ENCODE measurements at places on chromosomes 1 and 21. TPM values are rescaled to one million over a fixed set of nuclear protein-coding genes. Genes with fewer than 3 reads are reported as not detected.

GRCh38 chr1:182060877-182061276, 635 bp downstream of the ZNF648 start:
- no peak for DNase-seq

DNA sequence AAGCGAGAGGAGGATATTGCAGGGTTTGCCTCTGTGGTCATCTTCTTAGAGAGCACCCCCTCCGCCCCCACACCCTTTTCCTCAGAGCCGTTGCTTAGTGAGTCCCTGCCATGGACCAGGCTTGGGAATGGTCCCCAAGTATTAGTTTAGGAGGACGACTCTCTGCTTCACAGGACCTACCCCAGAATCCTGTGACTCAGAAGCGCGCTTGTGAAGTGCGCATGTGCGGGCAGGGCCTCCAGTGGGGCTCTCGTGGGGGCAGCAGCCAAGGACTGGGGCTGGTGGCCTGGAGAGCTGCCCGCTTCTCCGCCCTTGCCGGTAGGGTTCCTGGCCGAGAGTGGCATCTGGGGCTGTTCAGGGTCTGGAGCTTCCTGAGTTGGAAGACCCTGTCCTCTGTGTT, 37.3 kb upstream of the HMGN1 start:
- DNase-seq: no peak

DNA sequence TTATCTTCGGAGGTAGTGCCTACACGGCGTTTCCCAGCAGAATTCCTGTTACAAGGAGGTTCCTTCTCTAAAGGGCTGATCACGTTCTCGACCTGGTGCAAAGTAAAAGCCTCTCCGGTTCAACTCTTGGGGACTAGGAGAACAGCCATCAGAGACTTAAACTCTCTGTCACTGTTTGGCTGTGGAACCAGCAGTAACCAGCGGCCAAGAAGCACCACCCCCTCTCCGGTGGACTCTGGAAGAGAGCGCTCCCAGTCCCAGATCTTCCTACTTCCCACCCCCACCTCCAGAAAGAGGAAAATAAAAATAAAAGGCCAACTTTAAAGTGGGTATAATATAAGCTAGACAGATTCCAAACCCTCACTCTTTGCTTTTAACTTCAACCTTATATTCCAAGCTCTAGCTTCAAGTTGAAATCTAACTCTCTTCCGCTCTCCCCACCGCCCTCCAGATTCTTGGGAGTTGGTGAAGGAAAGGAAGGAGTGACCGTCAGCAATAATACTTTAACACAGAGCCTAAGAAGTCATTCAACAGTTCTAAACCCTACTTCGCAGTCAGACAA, 2.9 kb downstream of the BRINP3 start:
- no peak for DNase-seq

DNA sequence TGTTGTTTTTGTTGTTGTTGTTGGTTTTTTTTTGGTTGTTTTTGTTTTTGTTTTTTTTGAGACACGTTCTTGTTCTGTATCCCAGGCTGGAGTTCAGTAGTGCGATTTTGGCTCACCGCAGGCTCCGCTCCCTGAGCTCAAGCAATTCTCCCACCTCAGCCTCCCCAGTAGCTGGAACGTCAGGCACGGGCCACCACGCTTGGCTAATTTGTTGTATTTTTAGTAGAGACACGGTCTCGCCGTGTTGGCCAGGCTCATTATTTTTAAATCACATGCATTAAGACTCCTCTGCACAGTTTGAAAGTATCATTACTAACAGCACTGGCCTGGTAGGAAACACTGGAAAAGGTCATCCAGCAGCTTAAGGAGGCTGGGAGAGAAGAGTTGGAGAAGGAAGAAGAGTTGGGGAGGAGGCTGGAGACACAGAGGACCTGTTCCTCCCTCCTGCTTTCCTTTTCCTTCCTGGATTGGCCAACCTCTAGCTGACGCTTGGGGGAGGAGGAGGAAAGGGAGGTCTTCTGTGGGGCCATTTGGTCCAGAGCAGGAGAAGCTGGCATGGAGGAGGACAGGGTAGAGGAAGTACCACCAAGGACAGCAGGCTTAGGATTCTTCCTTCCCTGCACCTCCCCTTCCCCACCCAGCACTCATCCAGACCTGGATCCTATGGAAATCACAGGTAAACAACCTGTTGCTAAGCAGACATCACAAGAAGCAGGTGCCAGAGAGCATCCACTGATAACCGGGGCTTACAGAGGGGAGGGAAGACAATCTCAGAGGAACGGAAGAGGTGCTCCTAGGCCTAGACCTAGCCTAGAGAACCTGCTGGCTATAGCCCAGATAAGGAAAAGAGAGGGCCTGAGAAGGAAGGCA, 71.9 kb upstream of the GOLT1A start:
- DNase-seq: no peak

- no peak for DNase-seq
These were observed 449.8 kb downstream of the SIPA1L2 start for GRCh38 chr1:232179896-232180778.

- no peak for DNase-seq
These were observed 143.3 kb downstream of the SIPA1L2 start for GRCh38 chr1:232486454-232487207.

GRCh38 chr21:16792101-16792500, 720.7 kb upstream of the CXADR start:
- DNase-seq: no peak

The PADI3 gene
- total RNA-seq: not detected

DNA sequence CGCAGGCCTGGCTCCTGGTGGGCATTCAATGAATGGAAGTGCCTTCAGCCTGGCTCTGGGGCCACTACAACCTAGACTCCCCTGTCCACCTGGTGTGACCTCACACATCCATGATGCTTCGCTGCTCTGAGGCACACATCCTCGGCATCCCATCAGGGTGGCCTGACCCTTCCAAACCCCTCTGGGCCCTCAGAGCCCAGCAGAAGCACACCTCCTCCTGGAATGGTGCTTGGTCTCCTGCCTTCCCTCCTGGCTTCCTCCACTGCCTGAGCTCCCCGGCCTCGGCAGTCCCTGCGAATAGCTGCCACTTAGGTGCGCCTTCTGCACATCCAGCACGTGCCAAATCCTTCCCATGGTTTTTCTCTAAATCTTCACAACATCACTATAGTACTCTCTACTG, 133.8 kb downstream of the GLIS1 start:
- no peak for DNase-seq

- no peak for DNase-seq
These were observed 196.5 kb downstream of the TPR start for GRCh38 chr1:186178426-186179043.

The AUNIP gene
- not detected for total RNA-seq

DNA sequence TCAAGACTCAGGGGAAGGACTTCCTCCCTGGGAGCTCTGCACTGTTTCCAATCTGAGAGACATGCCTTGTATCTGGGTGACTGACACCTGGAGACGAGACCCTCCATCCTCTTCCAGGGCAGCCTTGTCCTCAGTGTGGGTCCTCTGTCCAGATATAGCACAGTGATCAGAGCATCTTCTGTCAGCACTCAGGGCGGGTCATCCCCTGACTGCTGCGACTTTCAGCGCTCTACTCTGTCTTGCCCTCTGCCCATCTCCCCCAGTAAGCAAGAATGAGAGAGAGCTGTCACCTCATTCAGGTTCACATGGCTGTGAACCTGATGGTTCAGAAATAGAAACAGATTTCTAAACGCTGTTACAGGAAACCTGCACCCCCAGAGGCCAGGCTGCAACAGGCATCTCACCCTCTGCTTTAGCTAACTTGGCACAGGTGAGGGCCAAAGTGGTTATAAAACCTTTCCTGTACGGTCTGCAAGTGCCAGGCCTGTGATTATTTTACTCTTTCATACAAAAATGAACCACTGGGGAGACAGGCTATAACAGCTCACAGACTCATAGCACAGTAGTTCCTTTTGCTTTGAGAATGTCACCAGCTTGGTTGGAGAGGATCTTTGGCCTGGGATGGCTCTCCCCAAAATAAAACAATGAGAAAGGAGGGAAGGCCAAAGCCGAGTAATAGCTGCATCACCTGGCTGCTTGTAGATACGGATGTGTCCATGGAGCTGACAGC, 11.4 kb upstream of the TENT5C start:
- DNase-seq: peak; percentile 67

GRCh38 chr21:41980561-41980960, 26.7 kb upstream of the C2CD2 start:
- DNase-seq: no peak

DNA sequence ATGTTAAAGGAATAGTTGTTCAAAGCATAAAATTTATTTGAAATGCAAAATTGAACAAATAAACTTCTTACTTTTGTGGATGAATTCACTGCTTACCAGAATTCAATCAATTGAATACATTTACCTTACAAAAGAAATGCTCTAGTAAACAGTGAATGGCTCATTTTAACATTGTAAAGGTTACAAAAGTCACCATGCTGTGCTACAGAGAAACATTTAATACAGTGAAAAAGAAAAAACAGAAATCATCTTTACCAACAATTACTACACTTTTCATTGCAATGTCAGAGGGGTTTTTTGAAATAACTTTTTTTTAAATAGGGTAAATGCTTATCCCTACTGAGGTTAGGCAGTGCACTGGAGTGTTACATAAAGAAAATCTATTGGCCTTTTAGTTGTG, 853.0 kb downstream of the NCAM2 start:
- no peak for DNase-seq

DNA sequence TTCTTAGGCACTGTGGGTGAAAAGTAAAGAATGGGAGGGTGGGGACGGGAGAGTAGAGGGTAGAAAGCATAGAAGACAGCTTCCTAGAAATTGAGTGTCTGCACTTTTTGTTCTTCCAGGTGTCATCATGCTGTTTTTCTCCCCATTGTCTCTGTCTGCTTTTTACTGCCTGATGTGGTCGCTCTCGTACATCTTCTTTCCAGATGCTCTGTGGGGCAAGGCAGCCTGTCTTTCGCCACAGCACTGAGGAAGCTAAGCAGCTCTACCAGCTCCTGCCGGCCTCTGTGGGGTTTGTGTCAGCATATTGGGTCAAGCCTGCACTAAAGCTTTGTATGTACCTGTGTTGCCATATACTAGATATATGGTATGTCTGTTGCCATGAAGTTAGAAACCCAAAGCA, 13.2 kb downstream of the TMEM269 start:
- DNase-seq: no peak

The HSD3B2 gene
- not detected for total RNA-seq

- no peak for DNase-seq
These were observed 549.0 kb upstream of the RGS18 start for GRCh38 chr1:191609305-191609704.

The OR2T33 gene
- not detected for total RNA-seq

GRCh38 chr1:87795615-87796337, 467.1 kb downstream of the LMO4 start:
- DNase-seq: peak; percentile 49

The PRR9 gene
- total RNA-seq: not detected

DNA sequence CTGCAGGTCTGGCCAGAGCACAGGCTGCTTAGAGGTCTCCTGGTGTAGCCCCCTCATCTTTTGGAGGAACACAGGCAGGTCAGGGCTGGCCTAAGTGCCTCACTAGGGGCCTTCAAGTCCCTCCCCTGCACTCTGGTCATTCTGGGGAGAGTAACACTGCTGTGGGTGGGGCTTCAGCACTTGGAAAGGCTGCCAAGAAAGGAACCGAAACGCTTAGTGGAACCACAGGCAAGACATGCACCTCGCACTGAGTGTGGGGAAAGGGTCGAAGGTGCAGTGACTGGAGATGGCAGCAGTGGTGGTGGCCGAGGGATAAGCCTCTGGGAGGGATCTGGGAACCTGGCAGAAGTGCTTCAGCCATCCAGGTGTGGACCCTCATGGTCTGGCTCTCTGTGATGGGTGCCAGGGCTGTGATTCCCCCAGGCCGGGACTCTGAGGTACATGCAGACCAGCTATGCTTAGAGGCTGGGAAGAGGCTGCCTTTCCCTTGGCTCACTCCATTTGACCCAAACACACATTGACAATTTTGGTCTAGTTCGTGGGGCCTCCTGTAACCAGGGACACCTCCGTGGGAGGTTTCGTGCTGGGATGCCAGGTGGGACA, 182.9 kb upstream of the CSF3R start:
- DNase-seq: no peak

DNA sequence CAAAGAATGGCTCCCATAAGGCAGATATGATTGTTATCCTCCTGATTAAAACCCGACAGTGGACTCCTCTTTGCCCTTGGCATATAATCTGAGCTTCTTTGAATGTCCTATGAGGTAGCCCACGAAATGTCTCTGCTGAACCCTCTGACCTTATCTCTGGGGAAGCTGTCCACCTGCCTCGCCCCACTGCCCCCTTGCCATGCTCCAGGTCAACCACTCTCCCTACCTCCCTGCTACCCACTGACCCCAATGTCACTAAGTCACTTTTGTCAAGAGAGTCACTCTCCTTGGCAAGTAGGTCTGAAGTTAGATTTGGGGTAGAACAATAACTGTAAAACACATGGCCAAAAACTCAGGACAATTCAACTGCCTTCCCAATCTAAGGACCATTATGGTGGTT, 54.5 kb downstream of the UTP25 start:
- no peak for DNase-seq

DNA sequence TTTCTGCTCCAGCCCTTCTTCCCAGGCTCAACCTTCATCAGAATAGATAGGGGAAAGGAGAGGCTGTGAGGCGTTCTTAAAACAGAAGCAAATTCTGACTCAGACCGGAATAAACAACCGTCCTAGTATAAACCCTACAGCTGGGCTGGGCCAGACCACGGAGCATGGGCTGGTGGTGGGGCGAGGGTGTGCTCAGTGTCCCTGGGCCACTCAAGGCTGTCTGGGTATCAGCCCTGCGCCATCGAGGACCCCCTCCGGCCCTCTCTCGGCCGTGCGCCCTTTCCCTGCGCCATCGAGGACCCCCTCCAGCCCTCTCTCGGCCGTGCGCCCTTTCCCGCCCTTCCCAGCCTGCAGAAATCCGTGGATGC, 36.0 kb downstream of the CAPN2 start:
- peak; percentile 37 for DNase-seq

DNA sequence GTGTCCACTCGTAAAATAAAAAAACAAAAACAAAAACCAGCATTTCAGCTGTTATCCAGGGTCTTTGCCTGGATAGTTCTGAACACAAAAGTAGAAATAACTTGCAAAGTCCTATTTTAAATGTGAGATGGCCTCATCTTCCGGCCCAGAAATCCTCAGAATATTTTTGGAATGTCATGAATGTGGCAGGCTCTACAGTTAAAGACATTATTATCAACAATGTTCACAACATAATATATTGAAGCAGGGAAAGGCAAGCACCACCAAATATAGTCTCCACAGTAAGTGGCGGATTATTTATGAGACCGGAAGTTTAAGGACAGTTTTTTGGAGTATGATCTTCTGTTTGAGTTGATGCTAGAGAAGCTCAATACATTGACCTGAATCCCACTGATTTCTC, 1.2 kb upstream of the C1orf198 start:
- DNase-seq: no peak

The EXTL1 gene
- not detected for total RNA-seq

DNA sequence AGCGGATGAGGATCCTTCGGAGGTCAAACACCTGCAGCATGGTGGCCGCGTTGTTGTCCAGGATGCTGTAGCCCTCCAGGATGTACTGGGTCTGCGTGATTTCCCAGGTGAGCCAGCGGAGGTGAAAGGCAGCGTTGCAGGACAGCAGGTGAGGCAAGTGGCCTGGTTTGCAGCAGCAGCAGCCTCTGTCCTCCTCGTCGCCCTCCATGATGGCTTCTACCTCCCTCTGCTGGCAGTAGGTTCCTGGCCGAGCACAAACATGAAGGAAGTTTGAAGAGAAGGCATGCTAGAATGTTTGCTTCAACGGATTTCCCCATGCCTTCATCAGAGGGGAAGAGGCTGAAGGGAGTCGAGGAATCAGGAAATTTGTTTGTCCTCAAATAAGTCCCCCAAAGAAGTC, 74.7 kb downstream of the NTPCR start:
- DNase-seq: peak; percentile 52

Measured in right lobe of liver (tissue), 6 donors.